SJSA1 (cell line): ENCODE measurements at places on chromosomes 13 and 19. TPM values are rescaled to one million over a fixed set of nuclear protein-coding genes. Genes with fewer than 3 reads are reported as not detected.

DNA sequence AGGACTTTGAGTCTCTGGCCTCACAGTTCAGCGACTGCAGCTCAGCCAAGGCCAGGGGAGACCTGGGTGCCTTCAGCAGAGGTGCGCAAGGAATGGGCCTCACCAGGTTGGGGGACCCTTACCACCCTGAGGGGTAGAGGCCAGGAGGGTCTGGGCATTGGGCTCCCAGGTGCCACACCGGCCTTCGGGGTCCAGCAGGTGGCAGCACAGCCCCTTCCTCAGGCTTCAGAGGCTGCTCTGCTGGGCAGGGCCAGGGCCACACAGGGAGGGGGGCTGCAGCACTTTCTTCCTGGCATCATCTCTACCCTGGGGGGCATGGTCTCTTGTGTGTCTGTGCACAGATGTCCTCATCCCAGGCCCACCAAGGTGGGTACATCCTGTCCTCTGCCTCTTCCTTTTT is 12.9 kb downstream of the PIN1 start:
- H3K4me1 ChIP-seq, result peaks cover 13% of the 10 kb centered on the region
- no peak overlapping the region for H3K27ac ChIP-seq
- peaks cover 68% of the 10 kb centered on the region for H3K36me3 ChIP-seq
- no peak overlapping the region for H3K4me3 ChIP-seq
- H3K27me3 ChIP-seq, result no peaks in the 10 kb centered on the region
- no peak for DNase-seq

SULT2B1 gene
- 0.37 and 1.1 TPM in 2 replicates for total RNA-seq

TMEM86B gene
- 0.94 and 1.8 TPM in 2 replicates for total RNA-seq

KIR3DL1 gene
- not detected in 2 replicates for total RNA-seq
